RWPE1 (cell line): ENCODE measurements at places on chromosomes 3 and 15.

DNA sequence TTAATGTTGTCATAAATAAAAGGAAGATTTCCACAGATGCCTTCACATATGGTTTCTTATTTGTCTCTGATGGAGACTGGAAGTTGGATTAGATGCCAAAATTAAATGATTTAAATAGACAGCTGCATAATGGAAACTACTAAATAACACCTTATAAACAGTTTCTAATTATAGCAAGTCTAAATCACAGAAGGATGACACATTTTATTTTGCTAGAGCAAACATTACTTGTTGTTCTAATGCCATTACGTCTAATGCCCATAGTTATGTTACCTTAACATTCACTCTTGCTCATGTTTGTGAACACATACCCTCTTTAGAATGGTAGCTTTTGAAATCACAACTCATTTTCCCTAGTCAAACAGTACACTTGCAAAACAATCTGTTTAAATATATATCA is 92.8 kb downstream of the ZIC4 start:
- DNase-seq = no peak

DNA sequence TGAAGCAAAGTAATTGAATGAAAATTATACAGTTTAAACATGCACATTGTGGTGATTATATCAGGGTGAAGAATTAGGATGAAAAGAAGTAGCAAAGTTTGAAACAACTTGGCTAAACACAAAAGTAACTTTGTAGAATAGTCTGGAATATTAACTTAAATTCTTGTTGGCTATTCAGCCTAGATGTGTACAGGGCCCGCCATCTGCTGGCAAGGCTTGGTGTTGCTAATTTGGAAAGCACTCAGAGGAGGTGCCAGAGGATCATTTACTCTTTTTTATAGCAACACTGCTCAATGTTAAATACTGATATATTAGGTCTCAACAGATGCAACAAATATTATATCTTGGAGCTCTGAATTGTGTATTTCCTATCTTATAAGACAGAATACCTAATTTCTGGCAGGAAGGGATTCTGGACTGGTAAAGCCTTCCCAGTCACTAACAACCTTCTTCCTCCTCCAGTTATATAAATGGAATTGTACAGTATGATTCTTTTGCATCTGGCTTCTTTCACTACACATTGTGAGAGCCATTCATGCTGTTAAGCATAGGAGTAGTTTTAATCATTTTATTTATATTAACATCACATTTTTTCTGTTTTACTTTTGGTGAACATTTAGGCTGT is 36.1 kb downstream of the TTC23 start:
- peak; percentile 70 for DNase-seq

DNA sequence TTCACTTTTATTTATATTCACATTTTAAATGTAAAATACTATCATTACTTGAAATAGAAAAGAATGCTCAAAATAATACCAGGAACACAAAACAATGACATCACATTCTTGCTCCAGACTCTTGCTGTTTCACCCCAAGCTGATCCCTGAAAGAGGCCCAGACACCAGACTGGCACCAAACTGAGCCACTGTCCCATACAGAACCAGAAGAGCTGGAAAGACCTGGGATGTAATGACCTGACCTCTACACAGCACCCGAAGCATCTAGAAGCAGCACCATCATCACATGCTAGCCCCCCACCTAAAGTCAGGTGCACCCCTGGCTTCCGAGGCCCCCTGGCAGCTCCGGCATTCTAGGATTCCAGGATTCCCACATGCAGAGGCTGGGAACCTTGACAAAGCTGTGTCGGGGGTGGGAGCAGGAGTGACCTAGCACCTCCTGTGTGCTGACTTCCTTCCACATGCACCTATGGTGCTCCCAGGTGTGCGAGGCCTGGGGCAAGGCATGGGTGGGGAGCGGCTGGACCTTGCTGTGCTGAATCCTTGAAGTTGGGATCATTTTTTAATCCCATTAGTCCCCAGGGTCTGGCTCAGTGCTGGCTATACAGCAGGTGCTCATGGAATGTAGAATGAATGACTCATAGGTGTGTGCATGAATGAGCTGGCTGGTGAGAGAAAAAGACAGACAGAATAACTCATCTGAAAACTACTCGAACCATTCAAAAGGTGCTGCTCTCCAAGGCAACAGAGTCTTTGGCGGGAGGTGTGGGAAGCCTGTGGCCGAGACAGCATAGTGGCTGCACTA is 144.7 kb upstream of the IQSEC1 start:
- DNase-seq = peak; percentile 81

DNA sequence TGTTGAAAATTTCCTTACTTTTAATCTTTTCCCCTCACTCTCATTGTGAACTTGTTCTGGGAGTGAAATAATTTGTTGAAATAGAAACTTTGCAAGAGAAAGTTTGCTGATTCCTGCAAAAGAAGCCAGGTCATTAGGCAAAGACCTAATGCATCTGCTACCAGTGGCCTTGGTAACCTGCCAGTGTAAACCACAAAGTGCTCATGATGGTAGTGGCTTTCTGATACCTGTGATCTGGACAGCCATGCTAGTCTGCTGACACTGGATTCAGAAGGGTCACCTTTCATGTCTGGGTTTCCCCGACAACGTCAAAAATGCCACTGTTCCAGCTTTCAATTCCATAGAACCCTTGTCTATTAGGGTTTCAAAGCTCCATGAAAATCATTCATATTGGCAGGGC is 123.7 kb upstream of the MCTP2 start:
- DNase-seq = no peak

- DNase-seq = no peak
Observed at GRCh38 chr3:111858642-111859041, 423 bp upstream of the PHLDB2 start.

DNA sequence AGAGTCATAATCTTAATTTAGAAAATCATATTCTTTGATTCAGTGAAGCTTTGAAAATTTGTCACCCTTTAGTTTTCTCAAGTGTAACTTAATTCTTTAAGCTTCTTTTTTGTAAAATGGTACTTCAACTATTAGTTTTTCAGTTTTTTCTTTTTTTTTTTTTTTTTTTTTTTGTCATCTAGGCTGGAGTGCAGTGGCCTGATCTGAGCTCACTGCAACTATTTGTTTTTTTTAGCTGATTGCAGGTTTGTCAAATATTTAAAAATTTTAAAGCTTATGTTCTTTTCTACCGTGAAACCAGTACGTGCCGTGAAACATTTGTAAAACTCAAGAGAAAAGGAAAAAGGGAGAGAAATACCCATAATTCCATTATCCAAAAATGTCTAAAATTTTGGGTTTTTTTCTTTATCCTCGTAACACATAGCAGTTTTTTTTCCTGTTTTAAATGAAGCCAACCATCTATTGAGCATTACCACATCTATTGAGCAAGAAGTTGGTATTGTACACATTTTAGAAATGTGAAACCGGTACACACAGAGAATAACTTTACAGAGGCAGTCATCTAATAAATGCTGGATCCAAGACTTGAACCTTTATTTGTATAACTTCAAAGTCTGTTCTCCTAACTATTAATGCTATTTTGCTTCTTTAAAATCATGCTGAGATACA is 25.7 kb downstream of the ECT2 start:
- no peak for DNase-seq

DNA sequence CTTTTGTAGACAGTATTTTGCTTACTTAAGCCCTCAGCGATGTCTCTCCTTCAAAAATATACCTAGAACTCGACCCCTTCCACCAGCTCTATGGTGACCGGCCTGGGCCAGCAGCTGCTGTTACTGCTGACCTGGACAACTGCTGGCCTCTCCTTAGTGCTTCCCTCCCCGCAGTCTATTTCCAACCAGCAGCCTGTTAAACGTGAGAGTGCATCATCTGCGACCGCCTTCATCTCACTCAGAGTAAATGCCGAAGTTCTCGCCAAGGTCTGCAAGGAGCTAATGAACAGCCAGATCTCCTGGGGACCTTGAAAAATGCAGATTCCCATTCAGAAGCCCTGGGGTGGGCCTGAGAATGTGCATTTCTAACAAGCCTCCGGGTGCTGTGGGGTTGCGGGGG is 86.7 kb downstream of the RPLP1 start:
- no peak for DNase-seq

DNA sequence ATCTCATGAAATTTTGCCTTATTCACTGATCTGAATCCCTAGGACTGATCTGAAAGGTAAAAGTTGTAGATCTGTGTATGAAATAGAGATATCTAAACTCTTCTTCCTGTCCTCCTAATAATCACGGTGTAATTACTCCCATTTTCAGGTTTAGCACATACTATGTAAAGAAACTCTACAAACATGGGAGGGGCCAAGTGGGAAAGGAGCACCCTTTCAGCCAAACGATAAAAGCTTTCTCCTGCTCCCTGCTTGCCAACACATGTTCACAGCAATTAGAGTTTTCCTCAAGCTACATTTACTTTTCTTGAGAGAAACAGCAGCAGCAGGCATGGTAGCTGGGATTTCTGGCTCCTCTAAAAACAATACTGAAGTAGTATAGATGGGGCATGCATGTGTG is 71.6 kb downstream of the CHAC1 start:
- no peak for DNase-seq

- peak; percentile 73 for DNase-seq
Observed at GRCh38 chr15:73346735-73347312, 21.9 kb downstream of the HCN4 start.

GRCh38 chr3:4751502-4752101 is 227.6 kb upstream of the BHLHE40 start:
- DNase-seq = peak; percentile 45

GRCh38 chr15:77732514-77733335 is 100.0 kb upstream of the LINGO1 start:
- DNase-seq = no peak
